ENCODE measurements at places on chromosomes 11 and 22.

DNA sequence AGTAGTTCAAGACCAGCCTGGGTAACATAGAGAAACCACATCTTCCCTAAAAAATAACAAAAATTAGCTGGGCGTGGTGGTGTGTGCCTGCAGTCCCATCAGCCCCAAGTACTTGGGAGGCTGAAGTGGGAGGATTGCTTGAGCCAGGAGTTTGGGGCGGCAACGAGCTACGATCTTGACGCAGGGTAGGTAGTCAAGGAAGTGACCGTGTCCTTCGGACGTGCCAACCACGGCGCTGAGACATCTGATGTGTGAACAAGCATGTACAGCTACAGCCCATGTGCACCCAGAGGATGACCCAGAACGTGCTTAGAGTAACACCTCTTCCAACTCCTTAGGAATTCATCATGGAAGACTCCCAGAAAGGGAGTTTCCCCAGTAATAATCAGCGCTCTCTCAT lies 21.4 kb downstream of the RGL4 start:
- DNase-seq, result peak; percentile 47

DNA sequence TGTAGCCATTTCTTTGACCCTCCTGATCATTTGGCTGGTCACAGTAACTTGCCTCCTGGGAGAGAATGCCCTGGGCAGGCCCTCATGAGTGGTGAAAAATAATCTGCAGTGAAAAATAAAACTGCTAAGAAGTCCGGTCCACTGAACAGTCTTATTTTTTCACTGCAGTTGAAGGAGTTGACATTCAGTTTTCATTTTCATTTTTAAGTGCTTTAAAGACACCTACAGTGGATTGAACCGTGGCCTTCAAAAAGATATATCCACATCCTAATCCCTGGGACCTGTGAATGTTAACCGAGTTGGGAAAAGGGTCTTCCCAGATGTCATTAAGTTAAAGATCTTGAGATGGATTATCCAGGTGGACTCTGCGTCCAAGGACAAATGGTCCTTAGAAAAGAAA lies 153.6 kb upstream of the GRK3 start:
- no peak for DNase-seq

DNA sequence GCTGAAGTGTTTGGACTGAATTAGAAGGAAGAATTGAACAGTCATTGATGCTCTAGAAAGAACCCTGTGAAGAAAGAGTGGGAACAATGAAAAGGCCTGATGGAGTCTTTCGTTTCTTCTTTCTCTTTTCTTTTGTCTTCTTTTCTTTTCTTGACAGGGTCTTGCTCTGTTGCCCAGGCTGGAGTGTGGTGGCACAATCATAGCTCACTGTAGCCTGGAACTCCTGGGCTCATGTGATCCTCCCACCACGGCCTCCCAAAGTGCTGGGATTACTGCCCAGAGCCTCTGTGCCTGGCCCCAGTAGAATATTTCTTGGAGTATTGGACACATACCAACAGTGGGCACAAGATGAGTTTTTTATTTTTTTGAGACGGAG lies 1.1 kb downstream of the FEN1 start:
- DNase-seq, result no peak

DNA sequence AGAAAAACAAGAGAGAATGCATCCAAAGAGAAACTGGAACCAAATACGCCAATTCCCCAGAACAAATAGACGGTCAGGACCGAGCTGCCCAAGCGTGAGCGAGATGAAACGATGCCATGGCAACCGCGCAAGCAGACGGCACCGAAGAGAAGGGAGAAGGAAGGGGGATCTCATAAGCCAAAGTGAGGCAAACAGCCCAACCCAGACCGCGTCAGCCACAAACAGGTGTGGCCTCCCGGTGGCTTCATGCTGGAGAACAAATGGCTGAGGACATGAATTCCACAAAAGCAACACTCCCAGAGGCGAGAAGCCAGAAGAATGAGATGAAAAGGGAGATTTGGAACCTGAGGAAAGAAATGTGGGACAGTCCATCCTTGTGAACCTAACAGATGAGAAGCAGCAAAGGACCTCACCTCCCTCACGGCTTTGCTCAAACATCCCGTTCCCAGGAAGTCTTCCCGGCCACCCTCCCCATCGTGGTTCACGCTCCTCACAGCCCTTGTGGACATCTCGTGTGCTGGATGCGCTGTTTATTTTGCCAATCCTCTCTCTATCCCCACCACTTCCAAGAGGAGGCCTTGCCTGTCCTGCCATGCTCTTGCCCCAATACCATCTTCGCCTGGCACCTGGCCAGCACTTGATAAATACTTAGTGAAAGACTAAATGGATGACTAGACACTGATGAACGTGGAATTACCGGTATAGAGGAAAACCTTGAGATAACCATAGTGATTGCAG lies 89.1 kb upstream of the RTL6 start:
- DNase-seq, result no peak

DNA sequence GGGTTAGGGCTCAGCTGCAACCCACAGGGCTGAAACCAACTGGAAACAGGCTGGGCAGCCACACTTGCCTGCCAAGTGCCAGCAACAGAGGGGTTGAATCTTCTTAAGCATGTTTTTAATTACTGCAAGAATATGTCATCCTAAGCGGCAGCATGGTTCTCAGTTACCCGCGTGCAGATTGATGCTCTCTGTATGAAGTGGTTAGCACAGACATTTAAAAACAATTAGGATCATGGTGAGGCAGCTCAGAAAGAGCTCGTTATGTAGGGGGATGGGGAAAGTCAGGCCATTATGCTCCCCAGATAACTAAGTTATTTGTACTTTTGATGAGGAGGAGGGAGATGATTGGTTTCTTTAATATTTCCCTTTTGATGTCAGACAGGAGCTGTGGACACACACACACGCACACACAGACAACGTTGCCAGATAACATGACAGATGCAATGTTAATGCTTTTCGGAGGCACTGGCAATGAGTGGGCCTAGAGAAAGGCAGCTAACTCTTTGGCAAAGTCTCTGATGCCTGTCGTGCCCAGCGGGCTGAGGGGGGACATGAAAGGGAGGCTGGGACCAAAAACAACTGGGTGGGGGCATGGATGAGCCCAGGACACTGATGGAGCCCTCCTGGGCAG lies 389.7 kb downstream of the NXPE2 start:
- DNase-seq, result no peak

- DNase-seq, result no peak
Measured at GRCh38 chr11:126607374-126607773, 251.9 kb downstream of the ST3GAL4 start.

GRCh38 chr22:39776295-39777009 lies 117.1 kb downstream of the ENTHD1 start:
- DNase-seq, result no peak

GRCh38 chr11:115941044-115941443 lies 436.8 kb upstream of the CADM1 start:
- DNase-seq, result no peak

DNA sequence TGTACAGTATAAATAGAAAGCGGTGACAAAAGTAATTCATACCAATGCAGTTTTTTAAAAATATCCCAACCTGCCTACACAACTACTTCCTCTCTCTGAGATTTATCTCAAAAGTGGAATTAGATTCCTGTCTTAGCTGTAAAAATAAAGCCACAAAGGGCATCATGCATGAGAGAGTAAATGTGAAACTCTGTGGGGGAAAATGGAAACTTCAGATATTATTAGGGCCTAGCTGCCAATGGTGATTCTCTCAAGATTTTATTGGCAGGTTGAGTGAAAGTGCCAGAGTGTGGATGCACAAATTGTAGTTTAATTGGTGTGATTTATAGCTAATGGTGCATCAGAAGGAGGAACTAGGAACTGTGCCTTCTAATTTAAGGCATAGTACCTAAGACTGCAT lies 356.9 kb upstream of the CCDC90B start:
- DNase-seq, result no peak

DNA sequence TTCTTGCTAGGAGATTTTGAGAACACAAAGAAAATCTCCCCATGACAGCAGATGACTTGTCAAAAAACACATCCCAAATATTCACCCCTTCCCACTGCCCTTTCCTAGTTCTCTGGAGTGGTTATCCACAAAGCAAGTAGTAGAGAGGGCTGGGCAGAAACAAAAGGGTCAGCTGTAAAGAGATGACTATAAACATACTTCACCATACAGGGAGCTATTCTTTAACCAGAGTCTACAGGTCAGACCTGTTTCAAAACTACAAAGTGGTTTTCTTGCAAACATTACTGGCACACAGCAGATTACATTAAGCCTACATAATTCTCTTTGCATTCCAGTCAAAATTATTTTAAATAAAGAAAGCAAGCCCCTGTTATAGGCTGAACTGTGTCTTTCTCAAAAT lies 47.7 kb upstream of the NFRKB start:
- no peak for DNase-seq

GRCh38 chr22:19081351-19081750 lies 40.9 kb downstream of the DGCR2 start:
- DNase-seq, result no peak

GRCh38 chr22:44999687-45000086 lies 10.1 kb downstream of the PHF21B start:
- DNase-seq, result no peak

DNA sequence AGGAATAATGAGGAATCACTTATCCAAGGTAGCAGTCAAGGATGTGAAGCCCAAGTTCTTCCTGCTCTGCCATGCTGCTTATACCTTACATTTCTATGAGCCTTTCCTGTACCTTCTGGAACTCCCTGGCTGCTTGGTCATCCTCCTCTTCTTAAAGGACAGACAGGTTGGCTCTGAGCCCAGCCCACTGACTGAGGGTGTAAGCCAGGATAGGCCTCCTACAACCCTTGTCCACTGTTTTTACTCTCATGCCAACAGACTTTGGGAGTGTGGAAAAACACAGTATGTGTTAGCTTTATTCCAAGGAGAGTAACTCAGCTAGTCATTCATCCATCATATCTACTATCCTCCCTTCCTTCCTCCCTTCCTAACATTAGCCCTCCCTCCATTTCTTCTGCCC lies 47.5 kb downstream of the IRAG1 start:
- DNase-seq, result no peak

- no peak for DNase-seq
Measured at GRCh38 chr11:129260750-129261149, 68.6 kb upstream of the ARHGAP32 start.

- no peak for DNase-seq
Measured at GRCh38 chr22:39138357-39138997, 14.0 kb downstream of the CBX7 start.

DNA sequence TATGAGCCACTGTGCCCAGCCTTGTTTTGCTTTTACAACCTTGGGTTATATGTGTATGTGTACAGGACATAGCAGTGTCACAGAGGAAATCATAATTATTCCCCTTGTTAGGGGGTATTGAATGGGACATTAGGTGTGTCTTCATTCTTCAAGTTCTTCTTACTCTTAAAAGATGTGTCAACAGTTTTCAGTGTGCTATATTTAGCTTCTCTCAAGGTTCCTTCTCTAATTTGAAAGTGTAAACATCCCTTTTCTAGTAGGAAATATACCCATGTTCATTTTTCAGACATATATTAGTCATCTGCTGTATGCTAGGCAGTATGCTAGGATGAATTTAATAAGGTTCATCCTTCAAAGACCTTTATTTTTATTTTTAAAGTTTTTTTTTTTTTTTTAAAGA lies 17.1 kb downstream of the PCF11 start:
- peak; percentile 45 for DNase-seq

GRCh38 chr22:44357966-44358465 lies 45.3 kb upstream of the SHISAL1 start:
- no peak for DNase-seq

DNA sequence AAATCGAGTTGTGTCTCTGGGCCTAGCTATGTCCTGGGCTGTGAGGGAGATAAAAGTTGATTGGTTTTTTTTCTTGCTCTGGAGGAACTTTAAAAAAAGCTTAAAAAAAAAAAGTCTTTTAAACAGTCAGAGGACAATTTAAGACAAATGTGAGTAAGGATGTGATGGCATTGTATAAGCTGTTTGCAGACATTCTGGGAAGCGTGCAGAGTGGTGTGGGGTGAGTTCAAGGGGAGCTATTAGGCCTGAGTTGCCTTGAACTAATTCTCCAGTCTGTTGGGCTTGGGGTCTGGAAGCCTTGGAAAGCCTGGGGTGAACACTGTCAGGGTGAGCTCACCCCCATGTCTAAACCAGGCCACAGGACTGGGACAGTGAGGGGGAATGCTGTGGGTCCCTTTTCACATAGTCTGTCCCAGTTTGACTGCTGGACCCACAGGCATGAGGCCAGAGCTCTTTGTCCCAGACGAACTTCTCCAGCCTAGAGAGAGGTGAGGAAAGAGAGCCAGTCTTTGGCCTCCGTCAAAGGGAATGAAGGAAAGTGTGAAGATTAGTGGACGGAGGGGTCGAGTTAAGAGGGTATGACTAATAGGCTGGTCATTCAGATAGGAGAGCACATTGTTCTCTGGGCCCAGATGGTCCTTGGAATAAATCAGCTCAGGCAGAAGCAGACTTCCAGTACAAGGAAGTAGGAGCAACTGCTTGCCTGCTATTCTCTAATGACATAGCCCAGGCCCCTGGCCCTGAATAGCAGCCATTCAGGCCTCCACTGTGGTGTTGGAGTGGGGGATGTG lies 76.4 kb upstream of the NNMT start:
- no peak for DNase-seq

DNA sequence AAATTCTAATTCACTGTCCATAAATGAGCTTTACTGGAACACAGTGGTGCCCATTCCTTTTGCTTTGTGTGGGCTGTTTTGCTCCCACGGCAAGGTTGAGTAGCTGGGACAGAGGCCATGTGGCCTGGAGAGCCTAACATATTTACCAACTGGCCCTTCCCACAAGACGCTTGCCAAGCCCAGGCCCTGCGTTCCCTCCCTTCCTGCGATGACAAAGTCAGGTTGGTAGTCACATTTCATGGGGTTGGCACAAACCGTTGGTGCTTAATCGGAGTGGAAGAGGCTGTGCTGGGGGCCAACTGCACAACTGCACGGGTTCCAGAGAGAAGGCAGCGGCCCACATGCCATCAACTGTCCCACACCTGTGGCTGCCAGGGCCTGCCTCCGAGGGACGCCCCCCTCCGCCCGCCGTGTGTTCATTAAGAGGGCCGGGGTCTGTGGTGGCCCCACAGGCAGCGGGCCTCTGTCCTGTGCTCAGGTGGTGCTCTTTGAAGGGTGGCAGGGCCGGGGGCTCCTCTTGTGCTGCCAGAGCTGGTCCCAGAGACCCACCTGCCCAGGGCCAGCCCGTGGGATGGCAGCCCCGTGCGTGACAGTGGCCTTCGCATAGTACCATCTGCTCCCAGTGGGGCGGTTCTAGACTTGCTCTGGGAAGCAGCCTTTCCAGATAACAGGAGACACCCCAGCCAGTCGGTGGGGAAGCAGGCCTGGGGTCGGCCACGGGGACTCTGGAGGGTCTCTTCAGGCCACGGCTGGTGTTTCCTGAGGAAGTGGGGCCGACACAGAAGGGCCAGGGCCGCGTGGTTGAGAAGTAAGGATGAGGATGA lies 81.5 kb upstream of the CLDN5 start:
- no peak for DNase-seq

DNA sequence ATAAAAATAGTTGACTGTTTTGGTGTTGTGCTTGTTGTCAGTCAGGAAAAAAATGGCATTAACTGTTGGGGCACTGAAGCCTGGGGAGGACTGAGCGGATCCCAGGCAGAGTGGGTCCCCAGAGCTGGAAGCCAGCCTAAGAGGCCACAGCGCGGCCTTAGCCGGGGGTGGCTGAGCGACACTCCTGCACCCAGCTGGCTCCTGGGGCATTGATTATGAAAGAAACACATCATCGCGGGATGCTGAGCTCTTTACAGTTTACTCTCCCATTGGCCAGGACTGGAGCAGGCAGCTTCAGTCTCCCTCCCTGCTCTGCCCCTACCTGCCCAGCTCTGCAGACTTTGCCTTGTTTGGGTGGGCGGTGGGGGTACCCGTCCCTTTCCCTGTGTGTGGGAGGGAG lies 121.5 kb downstream of the ST3GAL4 start:
- DNase-seq, result peak; percentile 55
